T-helper 22 cell (primary cell): ENCODE measurements at places on chromosomes 1 and 21.
A peak's percentile ranks its signal among the peaks of the same experiment; 100 is the strongest.

DNA sequence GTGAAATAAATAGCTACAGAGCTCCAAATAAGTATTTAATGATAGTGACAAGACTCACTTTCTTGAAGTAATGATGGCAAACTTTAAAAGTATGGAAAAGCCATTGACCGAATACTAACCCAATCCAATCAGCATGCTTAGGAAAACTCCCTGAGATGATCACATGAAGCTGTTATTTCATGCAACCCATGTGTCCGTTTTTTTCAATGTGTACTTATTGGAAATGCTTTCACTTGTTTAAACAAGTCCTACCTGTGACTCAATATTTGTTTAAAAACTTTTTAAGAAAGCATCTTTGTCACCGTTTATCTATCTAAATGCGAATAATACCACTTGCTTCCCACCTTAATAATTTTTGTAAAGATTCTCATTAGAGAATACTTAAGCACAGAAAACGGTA is 185.8 kb downstream of the NRIP1 start:
- DNase-seq = no peak

DNA sequence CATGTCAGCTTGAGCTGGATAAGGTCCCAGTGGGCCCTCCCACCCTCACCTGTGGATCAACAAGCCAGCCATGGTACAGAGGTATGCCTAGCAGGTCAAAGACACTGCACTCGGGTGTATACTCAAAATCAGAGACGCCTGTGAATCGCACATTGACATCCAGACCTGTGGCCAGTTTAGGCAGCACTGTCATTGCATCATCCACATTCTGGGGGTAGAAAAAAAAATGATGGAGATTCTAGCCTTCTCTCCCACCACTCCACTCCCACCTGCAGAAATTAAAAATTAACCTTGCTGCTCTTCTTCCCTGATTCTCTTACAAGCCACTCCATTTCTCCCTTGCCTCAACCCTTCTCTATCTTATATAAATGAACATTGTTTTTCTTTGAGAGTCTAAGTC is 6.3 kb downstream of the MINDY1 start:
- DNase-seq = no peak

DNA sequence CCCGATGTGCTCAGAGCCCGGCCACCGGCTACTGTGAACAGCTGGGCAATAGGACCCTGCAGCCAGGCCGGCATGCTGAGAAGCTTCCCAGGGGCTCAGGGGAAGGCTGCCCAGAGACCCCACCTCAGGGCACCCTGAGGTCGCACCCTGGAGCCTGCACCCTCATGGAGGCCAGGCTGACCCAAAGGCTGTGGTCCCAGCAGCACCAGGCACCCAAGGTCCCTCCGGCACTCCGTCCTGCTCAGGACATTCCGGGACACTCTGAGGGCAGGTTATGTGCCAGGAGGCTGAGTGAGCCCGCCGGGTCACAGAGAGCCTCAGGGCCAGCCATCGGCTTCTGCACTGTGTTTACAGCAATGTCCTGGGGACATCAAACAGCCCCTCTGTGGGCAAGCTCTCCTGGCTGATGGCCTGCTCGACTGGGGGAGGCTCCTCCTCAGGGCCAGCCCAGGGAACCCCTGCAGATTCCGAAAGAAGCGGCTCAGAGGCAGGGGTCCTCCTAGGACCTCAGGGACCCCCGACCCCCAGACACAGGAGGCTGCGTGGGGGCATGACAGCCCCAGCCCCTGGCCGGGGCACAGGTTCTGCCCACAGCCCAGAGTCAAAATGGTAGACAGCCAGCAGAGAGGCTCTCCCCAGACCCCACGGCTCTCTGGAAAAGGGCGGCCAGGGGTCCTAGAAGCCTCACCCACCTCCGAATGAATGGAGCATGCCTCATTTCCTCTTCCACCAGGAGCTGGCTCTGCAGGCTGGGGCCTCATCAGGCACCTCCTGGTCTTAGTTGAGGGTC is 8.2 kb downstream of the SLC19A1 start:
- no peak for DNase-seq

- no peak for DNase-seq
Observed at GRCh38 chr1:95309031-95309471, 75.0 kb downstream of the RWDD3 start.

- DNase-seq = no peak
Observed at GRCh38 chr1:159866905-159867663, 4.6 kb upstream of the VSIG8 start.

- no peak for DNase-seq
Observed at GRCh38 chr1:27519331-27520258, 29.6 kb upstream of the WASF2 start.

- DNase-seq = no peak
Observed at GRCh38 chr1:65412256-65412983, 8.0 kb upstream of the LEPR start.

- DNase-seq = no peak
Observed at GRCh38 chr21:17045214-17045853, 467.5 kb upstream of the CXADR start.

DNA sequence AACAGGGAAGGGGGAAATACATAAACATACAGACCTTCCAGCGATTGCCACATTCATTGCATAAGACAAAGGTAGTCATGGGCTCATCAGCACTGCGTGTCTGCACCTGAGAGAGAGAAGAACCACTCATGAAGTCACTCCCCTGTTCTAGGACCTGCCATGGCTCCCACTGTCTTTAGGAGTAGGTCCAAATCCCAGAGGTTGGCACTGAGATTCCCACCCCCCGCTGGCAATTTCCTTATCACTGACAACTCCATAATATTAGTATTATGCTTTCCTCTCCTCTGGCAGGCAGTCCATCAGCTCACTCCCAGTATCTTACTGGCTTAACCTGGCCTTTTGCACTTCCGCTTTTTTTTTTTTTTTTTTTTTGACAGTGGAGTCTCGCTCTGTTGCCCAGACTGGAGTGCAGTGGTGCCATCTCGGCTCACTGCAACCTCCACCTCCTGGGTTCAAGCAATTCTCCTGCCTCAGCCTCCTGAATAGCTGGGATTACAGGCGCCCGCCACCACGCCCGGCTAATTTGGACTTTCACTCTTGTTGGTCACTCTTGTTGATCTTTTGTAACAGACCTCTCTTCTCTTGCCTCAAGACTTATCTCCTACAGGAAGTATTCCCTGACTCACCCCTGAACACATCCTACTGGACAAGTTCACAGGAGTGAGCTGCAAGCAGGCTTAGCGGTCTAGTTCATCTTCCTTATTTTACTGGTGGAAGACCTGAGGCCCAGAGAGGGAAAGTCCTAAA is 14.8 kb upstream of the ZNF436 start:
- no peak for DNase-seq

DNA sequence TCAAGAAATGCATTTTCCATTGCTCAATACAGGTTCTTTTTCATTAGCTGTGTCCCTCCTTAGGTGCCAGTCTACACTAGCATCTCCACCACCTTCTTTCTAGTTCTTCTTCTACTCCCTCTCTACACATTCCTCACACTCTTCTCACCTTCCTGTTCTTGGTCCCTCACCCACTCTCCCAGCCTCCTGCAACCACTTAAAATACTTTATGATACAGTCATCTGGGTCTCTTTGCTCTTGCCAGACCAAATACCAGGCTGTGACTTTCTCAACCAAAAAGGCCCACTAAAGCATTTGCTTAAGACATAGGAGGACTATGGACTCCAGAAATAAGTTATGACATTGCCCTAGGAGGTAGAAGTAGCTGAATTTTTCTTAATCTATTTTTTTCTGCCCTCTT is 35.1 kb downstream of the PIGM start:
- no peak for DNase-seq

DNA sequence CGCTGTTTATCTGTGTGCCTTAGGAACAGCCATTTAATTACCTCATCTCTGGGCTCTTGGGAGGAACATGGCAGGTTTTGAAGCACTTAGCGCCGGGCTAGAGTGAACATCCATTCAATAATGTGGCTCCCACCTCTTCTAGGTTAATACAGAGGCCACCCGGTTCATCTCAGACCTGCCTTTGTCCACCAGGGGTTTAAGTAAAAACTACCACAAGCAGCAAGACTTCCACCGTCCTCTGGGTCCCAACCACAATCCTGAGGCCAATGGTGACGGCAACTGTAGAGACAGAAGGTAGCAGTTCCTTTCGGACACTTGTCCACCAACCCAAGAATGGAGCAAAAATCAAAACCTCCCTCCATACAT is 924 bp upstream of the DDOST start:
- no peak for DNase-seq

GRCh38 chr1:1048765-1049164 is 25.3 kb downstream of the RNF223 start:
- DNase-seq = no peak

DNA sequence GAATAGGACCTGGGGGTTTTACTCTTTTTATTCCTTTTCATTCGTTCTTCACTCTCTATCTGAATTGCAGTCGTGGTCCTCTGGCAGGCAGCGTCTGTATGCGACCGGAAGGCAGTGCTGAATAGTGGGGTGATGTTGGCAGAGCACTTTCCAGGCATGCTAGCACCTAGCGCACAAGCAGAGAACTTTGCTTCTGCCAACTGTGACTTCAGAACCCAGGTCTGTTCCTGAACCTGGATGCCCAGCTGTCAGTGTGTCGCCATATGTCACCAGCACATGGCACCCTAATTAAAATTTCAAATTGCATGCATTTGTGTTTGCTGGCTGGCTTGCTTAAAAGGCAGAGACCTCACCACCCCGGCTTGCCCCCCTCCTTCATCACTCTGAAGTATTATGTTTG is 116.2 kb downstream of the NFIA start:
- no peak for DNase-seq

DNA sequence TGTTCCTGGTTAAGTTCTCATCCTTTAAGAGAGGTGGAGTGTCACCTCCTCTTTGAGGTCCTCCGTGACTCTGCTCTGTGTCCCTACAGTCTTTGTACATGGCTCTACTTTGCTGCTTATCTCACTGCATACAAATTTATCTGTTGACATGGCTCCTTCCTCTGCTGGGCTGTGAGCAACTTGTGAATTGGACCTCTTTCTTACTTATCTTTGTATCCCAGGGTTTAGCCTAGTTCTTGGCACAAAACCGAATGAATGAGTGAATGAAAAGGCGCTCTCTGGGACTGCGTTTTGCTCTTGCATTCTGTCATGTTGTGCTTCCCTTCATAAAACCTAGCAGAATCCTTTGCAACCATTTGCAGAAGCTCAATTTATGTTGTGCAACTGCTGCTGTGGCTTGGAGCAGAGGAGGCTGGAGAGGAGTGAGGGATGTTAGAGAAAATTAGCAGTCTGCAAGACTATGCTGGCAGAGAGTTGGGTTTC is 12.4 kb downstream of the SLC26A9 start:
- DNase-seq = no peak

- peak; percentile 26 for DNase-seq
Observed at GRCh38 chr1:24555591-24556413, at the start of gene NCMAP. Gene NCMAP, plus strand, starts transcription at chr1:24556087. Its CDS starts 39,344 bp downstream, at chr1:24595431.

DNA sequence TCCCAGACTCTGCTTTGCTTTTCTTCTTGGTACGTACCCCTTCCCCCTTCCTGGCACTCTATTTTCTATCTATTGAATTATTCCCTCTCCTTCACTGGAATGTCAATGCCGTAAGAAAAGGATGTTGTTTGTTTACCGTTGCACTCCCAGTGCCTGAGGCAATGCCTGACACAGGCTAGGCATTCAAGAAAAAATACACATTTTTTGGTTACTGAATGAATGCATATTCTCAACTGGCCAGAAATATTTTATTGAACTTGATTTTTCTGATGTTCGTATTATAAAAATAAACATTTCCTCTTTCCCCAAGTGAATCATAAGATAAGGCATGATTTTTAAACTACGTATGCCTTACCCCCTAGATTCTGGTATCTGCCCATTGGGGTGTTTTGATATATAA is 41.2 kb downstream of the GNG12 start:
- DNase-seq = no peak

- DNase-seq = no peak
Observed at GRCh38 chr21:41681348-41681801, 85.5 kb downstream of the RIPK4 start.

GRCh38 chr1:6262555-6263420 is 1.9 kb upstream of the GPR153 start:
- no peak for DNase-seq

DNA sequence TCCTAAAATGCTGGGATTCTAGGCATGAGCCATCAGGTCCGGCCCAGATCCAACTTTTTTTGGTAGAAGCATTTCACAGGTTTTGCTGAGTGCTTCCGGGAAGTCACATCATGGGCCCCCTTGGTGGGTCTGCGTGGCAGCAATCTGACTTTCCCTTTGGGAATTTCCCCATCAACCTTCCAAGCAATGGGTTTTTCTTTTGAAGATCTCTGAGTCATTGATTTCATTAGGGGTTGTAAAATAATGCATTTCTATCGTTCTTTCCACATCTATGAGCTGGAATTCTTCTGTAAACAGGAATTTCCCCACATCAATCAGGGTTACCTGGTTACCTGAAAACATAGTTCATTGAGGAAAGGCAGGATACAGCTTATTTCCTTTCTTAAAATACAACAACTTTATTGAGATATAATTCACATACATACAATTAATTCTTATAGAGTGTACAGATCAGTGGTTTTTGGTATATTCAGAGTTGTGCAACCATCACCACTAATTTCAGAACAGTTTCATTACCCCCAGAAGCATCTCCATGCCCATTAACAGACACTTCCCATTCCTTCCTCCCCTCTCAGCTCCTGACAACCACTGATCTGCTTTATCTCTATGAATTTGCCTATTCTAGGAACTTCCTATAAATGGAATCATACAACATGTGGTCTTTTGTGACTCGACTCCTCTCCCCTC is 9.9 kb upstream of the ZBTB17 start:
- DNase-seq = no peak

GRCh38 chr1:107817206-107817605 is 147.8 kb downstream of the VAV3 start:
- no peak for DNase-seq
